ENCODE measurements at places on chromosomes 1 and 21.

GRCh38 chr1:216528816-216529215 lies 105.6 kb upstream of the USH2A start:
- no peak for DNase-seq

DNA sequence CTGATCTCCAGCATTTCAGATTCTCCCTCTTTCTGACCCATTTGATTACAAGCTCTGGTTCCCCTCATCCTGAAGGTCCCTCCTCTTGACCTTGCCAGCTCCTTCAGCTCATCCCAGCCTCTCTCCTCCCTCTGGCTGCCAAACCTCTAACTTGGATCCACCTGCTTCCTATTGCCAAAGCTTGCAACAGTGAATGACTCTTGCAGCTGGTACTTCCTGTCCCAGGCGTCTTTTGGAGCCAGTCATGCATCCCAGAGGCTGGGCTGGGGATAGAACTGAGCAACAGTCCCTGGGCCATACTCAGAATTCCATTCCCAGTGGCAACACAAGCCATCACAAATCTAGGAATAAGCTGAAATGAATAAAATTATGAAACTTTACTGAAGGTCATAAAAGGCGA lies 27.7 kb upstream of the SPOCD1 start:
- DNase-seq: peak; percentile 73

- DNase-seq: no peak
These were observed 1.1 kb downstream of the LGALS8 start for GRCh38 chr1:236524895-236525184.

DNA sequence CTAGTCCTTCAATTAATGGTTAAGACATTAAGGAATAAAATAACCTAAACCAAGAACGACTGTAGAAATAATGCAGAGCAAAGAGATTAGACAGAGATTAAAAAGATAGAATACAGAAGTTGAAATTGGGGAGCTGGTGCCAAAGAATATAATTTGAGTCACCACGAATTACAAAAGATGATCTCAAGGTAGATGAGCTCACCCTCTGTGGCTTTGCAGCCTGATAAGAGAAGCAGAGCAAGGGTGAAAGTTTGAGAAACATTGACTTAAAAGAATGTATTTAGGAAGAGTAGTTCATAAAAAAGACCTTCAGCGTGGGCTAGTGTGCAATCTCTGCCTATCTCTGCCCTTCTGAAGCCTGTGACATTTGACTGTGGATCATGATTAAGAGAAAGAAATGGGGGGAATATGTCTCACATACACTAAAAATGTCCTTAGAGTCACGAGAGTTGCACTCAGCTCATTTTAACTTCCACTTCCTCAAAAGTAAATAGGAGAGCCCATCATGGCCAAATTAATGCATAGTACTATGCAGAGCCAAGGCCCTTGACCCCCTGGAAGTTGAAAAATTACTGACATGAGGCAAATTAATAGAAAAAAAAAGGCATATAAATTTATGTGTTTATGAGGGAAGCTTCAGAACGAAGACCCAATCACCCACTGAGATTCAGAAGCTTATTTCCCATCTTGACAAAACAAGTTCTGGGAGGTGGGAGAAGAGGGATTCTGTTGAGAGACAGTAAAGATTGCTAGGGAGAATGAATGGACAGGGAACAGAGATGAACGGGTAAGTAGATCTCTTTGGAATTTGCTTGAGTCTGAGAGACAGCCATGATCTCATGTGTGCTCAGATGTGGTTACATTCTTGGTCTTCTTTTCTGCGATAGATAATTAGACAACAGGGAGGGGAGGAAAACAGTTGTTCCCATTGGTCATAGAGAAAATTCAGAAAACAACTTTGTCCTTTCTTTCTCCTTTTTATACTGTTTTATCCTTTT lies 395.4 kb upstream of the LRRC7 start:
- no peak for DNase-seq

DNA sequence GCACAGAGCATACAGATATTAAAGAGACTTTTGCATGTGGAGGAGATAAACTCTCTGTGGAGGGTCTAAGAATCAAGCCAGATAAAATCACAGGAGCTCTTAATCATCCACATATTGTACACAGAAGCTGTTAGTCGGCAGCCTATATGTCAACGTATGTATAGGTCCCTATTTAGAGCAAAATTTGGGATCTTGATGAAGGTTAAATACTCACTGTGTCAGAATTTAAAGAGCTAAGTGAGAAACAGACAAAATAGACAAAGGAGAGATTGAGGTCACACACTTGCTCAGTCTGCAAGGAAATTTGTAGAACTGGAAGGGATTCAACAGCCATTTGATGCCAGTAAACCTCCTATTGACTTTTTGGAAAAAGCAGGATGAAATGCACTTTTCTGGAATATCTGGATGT lies 4.1 kb upstream of the IRF2BP2 start:
- peak; percentile 45 for DNase-seq

GRCh38 chr1:198283222-198283621 lies 126.4 kb downstream of the NEK7 start:
- no peak for DNase-seq
